ENCODE measurements at places on chromosomes 12 and 14.

DNA sequence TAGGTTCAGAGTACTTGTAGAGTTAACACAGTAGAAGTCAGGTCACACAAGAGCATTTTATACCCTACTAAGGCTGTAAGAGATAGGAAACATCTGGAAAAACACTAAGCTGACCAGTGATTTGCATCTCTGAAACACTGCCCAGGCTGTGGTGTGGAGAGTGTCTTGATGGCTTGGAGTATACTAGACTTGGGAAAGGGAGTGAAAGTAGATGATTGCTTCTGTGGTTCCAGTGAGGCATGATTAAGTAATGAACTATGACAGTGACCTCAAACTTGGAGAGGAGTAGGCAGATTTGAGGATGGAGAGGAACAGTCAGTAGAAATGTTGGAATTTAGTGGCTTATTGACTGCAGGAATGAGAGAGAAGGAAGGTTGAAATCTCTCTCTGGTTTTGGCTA is 201.2 kb downstream of the FLRT2 start:
- DNase-seq: no peak

DNA sequence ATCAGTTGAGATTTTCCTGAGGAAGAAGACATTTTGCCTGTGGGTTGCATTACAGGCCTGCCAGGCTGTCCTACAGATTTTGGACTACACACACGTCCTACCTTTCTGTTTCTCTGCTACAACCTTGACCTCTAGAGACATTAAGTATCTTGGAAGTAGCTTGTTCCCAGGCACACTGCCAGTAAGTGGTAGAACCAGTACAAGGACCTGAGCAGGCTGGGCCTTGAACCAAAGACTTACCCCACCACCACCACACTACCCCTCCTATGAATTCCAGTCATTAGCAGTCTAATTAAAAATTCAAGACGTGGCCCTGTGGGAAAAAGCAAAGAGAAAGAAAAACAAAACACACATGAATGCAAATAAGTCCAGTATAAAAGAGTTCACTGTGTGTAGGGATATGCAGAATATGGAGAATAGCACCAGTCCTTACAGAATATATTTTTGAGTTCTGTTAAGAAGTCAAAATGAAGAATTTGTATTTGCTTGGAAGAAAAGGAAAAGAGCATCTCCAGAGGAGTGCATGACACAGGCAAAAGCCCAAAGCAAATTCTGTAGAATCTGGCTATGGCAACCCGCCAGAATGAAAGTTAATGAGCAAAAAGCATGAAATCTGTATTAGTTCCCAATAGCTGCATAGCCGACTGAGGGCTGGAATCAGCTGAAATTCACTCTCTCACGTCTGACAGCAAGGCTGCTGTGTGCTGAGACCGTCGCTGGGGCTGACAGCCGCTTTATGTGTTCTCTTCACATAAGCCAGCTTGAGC is 74.3 kb upstream of the ST8SIA1 start:
- DNase-seq: no peak

DNA sequence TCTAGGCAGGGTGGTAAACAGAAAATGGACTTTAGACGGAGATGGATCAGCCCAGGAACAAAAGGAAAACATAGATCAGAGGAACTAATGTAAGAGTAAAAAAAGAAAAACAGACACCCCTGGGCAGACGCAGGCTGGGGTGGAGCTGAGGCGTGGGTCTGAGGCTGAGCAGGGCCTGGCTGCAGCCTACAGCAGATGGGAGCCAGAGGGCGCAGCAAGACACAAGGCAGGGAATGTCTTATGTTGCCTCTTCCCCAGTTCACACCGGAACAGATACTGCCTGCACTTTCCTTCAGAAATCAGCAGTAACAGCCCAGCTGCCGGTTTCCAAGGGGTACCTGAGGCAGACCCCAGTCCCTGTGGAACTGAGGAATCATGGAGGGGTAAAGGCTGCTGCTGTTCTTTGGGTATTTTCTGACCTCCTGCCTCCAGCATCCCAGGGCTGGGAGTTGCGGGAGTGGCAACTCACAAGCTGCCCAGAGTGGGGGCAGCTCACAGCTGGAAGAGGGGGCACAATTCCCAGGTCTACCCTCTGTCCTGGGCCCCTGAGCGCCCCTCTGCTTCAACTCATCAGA is 9.8 kb downstream of the ZNF605 start:
- no peak for DNase-seq

DNA sequence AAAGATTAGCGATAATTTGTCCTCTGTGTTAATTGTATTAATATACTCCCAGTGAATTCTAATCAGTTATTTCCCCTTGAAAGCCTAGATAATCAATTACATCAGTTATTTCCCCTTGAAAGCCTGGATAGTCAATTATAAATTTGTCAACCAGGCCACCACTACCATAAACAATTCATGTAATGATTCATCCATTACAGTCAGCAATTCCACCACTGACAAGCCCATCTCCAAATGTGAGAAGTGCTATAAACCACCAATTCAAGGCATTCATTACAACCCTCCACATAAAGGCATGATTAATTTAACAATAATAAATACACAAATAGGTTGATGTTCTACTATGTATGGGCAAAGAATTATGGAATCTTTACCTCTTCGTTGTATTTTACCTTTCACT is 40.9 kb downstream of the INTS13 start:
- no peak for DNase-seq

GRCh38 chr12:71654200-71654599 is 9.4 kb downstream of the ZFC3H1 start:
- no peak for DNase-seq

DNA sequence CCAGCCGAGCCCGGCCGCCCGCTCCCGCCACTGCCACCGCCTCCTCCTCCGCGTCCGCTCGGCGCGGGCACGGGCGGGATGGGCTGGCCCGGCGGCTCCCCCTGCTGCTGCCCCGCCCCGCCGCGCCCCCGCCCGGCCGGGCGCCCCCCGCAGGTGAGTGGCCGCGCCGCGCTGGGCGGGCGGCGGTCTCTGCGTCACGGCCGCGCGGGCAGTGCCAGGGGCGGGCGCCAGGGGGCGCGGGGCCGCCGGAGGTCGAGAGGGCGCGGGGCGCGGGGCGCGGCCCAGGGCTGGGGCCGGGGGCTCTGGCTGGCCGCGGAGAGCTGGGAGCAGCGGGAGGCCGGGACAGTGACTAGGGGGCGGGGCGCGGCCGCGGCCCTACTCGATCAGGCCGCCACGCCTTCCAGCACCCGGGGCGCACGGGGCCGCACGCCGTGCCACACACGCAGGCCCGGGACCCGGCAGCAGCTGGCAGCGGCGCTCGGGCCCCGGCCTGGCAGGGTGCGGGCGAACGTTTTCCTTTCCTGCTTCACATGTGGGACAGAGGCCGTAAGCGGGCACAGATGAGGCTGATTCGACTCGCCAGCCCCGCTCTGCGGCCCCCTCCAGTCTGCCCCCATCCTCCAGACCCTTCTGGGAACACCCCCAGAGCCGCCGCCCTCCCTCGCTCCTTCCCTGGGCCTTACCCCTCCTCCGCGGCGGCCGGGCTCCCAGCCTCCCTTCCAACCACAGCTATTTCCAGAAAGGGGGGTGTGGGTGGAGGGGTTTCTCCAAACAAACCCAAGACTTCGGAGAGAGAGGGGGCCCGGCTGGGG is 2.4 kb upstream of the TNS2 start:
- peak; percentile 65 for DNase-seq

- no peak for DNase-seq
Observed at GRCh38 chr12:4191642-4192041, 81.9 kb upstream of the CCND2 start.

- DNase-seq: no peak
Observed at GRCh38 chr14:91897106-91897701, 29.9 kb upstream of the TC2N start.

DNA sequence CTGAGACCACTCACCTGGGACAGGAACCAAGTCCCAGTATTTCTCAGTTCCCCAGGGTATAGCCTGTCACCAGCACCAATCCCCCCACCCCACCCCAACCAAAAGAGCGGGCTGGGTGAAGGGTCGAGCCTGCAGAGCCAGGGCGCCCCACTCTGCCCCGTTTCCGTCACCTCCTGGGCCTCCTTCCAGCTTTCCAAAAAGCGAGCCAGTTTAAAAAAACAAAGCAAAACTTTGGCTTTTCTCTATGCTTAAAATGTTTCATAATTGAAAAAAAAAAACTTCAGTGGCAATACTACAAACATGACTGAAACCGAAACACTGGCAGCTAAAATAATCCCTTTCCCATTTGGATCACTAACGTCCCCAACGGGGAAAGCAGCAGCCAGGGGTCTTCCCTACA is 7.5 kb downstream of the CAMKK2 start:
- no peak for DNase-seq

GRCh38 chr14:74563586-74564159 is 48.4 kb downstream of the LTBP2 start:
- DNase-seq: no peak

- peak; percentile 86 for DNase-seq
Observed at GRCh38 chr12:57941165-57941894, at the start of gene ATP23. Gene ATP23, plus strand, starts transcription at chr12:57941567. Its CDS starts 135 bp downstream, at chr12:57941702.

- DNase-seq: no peak
Observed at GRCh38 chr12:131044760-131045381, 91.2 kb downstream of the ADGRD1 start.

GRCh38 chr12:26101763-26102162 is 23.1 kb downstream of the BHLHE41 start:
- DNase-seq: no peak

DNA sequence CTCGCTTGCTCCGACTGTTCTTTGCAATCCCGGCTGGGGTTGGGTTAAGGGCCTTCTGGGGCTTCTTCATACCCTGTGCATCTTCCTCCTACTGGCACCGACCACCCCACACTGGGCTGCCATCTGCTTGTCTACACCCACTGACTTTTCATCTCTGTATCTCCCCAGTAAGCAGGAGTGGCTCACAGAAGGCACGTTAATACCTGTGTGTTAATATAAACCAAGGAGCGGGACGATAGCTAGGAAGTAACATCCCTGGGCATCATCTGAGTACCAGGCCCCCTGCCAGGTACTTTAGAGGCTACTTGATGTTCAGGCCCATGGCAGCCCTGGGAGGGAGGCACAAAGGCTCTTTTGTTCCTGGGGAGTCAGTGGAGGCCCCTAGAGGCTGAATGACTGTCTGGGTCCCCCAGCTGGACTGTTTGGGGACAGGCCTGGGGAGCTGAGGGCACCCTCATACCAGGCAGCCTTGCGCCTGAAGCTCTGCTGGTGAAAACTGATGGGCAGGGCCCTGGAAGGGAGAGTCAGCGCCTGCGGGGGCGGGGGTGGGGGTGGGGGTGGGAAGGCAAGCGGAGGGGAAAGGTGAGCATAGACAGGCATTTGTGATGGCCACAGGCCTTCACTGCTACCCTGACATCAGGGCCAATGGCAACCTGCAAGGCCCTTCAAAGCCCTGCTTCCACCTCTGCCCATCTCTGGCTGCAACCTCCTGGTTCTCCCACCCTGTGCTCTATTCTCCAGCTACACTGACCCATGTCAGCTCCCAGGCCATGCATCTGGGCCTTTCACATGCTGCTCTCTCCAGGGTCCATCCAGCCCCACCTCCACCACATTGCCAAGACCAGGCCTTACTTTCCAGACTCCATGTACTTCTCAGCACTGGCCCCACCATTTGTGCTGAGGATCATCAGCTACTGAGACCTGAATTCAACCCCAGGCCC is 34.2 kb upstream of the DEGS2 start:
- DNase-seq: no peak

DNA sequence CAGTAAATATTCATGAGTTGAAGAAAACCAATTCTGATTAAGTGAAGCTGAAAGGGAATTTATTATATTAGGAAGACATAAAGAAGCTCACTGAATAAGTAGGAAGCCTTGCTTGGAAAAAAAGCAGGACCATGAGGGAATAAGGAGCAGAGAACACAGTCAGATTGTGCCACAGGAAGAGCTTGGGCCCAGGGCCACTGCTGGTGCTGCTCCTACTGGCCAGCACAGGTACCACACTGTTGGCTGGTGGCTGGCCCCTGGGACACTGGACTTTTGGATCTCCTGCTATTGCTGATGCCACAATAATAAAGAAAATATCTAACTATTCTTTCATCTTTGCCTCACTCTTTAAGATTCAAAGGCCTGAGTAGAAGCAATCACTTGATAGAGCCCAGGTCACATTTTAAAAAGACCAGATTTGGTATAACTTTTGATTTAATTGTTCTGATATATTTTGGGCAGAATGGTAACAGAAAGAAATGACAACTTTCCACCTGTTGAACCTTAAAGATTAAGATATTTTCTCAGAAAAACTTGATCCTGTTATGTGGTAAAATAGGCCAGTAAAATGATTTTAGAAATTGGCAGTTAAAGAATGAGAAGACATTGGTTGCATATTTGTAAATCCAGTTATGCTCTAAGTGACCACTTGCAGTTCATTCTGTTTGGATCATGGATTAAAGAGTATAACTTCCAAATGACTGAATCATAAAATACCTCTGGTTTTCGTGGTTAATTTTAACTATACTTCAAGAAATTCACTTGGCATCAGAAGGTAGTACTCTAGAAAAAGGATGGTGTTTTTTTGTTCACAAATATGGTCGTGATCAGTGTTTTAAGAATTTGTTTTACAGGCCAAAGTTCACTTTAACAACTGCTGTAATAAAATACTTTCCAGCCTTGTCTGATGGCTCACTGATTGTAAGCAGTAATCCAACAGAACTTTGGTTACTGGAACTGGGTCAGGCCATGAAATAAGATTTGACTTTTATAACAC is 68.3 kb downstream of the DERA start:
- DNase-seq: no peak

DNA sequence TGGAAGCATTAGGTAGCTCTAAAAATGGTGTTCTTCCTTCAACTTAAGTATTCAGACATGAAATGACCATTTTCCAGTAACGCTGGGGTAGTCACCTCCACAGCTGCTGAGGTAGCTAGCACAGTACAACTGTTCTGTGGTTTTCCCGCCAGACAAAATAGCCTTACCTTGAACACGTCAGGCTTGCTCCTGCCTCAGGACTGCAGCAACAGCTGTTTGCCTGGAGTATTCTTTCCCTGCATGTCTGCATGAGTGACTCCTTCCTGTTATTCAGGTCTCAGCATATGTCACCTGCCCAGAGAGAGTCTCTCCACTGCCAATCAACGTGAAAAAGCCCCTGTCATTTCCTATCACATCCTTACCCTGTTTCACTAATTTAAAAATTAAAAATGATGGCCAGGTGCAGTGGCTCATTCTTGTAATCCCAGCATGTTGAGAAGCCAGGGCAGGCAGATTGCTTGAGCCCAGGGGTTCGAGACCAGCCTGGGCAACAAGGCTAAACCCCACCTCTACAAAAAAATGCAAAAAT is 37.9 kb downstream of the WDR89 start:
- no peak for DNase-seq

DNA sequence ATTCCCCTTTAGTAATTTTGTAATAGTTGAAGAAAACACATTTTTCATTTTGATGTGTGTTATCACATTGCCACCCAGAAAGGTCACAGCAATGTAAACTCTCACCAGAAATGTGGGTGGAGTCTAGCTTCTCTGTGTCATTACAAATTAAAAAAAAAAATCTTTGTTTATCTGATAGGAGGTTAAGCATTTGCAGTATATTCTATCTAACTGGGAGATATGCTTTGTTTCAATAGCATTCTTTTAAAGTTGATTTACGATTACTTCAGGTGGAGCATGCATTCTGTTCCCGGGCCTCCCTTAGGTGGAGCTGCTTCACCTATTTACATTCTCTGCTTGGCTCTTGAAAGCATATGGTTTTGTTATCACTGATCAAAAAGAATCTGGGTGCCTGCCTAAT is 7.8 kb downstream of the ADIPOR2 start:
- no peak for DNase-seq

All from T-helper 1 cell (primary cell).